Fibroblast of upper back skin (primary cell): ENCODE measurements at places on chromosomes 4 and X.

DNA sequence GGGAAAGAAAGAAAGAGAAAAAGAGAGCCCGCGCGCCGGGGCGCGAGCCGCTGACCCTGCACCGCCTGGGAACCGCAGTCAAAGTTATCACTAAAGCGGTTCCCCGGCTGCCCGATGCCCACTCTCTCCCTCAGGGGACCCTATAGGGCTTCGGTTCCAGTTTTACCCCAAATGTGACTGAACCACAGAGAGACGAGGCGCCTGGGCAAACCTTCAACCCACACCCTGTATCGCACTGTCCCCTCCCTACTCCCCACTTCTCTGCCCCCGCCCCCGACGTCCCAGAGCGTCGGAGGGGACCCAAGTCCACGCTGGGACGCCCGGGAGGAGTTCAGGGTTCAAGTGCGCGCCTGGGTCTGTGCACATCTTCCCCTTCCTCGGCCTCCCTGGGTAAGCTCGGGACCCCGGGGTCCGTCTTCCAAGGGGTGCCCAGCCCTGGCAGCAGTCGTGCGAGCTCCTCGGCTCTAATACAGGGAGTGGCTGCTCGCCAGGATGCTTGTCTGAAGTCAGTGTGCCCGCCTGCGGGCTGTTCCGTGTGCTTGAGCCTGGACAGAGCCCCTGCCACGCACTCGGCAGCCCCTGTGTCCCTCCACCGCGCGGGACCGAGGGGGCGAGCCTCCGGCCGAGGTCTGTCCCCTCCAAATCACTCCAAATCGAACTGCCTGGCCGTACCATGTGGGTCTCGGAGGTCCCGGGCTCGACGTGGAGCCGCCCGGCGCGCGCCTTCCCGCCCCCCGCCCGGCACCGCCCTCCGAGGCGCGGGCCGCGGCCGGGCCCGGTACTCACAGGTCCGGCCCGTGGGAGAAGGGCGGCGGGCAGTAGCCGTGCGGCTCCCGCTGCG is 960 bp downstream of the TRPC3 start:
- DNase-seq: peak; percentile 17

- no peak for DNase-seq
These were observed 26.6 kb downstream of the VSIG4 start for GRCh38 chrX:66013194-66013816.

GRCh38 chrX:124605511-124605910 is 259.1 kb downstream of the SH2D1A start:
- DNase-seq: peak; percentile 49

DNA sequence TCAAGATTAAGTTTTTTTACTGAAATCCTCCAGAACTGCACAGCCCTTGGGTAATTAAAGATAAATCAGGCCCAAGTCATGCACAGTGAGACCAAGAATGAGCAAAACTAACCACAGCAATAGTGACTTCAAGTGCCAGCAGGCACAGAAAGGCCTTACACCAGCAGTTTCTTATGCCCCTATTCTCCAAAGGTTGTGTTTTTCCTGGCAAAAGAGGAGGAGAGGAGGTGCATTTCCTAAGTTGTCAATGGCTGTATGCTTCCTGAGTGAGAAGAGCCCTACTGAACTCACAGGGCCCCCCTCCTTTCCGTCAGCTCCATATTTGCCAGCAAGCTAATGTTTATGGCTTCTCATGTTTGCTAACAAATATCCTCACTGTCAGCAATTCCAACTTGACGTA is 418.7 kb upstream of the INTU start:
- DNase-seq: peak; percentile 30

DNA sequence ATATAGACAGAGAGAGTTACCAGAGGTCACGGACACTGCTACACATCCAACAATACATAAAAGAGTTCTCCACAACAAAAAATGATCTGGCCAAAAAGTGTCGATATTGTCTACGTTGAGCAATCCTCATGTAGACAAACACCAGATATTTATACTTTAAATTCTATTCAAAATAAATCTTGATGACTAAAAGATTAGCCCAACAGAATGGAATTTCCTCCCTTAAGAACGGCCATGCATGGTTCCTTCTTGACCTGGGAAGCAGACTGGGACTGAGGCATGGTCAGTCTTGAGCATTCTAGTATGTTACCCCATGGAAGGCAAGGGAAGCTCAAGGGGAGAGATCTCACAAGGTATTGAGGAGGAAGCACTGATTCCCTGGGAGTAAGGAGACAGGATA is 43.5 kb downstream of the LHFPL1 start:
- DNase-seq: peak; percentile 48

GRCh38 chr4:87498446-87498900 is 30.7 kb downstream of the SPARCL1 start:
- peak; percentile 84 for DNase-seq

GRCh38 chr4:95674521-95674981 is 125.8 kb upstream of the UNC5C start:
- DNase-seq: no peak
